ENCODE measurements at places on chromosomes 4 and X. TPM values are rescaled to one million over a fixed set of nuclear protein-coding genes. Genes with fewer than 3 reads are reported as not detected.

TBC1D19 gene
- total RNA-seq = 54.9 TPM

- DNase-seq = no peak
Measured at GRCh38 chr4:35562861-35563260, 681.5 kb downstream of the ARAP2 start.

DNA sequence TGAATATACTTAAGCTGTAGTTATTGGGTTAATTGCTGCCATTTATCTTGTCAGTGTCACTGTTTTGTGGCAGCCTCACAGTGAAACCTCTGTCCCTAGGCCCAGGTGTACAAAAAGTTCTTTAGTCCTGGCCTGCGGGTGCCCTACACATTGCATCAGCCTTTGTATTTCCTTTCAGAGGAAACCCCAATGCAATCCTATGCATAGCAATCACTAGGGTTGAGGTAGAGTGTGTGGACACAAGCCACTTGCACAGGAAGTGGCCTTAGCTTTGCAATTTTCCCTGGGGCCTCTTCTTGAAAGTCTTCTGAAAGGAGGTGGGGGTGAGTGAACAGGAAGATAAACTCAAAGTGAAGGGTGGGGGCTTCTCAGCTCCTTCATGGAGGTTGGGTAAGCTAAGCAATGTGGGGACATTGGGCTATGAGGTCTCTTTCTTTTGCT lies 27.8 kb downstream of the VSIG4 start:
- DNase-seq = no peak

GRCh38 chr4:74006009-74006476 lies 7.6 kb upstream of the CXCL5 start:
- no peak for DNase-seq

GRCh38 chrX:71227370-71228062 lies 4.5 kb downstream of the GJB1 start:
- no peak for DNase-seq

DNA sequence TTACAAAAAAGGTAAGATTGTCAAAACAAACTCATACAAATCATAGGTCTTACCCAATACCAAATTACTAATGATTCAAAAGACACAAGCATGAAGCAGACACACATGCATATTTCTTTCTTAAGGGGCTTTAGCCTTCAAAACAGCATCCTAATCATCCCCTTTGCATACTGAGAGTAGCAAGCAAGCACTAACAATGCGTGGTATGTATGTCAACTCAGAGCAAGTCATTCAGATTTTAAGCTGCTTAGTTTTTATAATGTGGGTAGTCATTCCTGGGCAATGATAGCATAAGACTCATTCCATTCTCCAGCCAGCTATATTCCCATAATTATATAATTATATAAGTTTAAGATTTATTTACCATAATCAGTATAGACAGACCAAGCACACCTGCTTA lies 219.6 kb downstream of the DKK2 start:
- DNase-seq = no peak

- peak; percentile 71 for DNase-seq
Measured at GRCh38 chrX:129360175-129360574, 163.1 kb downstream of the SMARCA1 start.

Measured in NCI-H460 (cell line).